ENCODE measurements at places on chromosomes 2 and 18.

DNA sequence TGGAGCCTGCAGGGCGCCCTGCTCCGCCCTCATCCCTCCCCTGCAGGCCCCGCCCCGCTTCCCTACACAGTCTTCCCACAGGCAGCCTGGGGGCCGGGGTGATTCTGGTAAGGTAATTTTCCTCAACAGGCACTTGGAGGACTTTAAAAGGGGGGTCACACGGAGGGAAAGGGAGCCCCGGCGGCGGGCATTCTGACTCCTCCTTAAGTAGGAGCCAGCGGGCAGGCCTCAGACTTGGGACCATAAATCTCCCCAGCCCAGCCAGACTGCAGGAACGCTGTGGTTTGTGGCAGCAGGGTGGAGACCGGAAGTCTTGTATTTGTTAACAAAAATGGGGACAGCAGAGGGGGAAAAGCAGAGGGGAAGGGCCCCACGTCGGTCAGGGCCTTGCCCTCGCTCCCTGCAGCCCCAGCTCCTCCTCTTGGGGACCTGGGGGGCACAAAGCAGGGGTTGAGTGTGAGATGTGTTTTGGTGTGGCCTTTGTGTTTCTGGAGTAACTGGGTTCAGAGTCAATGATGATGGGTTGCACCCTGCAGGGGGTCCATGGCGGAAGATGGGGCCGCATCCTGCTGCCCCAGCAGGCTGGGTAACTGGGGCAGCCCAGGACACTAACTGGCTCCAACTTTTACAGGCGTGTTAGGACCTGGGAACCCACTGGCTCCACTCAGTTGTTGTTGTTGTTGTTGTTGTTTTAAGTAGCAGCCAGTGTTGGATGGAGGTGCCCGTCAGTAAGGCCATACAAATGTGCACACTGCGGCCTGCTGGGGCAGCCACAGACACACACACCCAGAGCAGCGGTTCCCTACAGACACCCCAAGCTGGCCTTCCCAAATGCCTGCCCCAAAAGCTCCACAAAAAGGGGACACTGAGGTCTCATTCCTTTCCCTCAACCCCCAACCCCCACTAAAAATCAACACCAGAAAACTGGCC lies 27.7 kb downstream of the SMAD7 start:
- peak; percentile 92 for DNase-seq

DNA sequence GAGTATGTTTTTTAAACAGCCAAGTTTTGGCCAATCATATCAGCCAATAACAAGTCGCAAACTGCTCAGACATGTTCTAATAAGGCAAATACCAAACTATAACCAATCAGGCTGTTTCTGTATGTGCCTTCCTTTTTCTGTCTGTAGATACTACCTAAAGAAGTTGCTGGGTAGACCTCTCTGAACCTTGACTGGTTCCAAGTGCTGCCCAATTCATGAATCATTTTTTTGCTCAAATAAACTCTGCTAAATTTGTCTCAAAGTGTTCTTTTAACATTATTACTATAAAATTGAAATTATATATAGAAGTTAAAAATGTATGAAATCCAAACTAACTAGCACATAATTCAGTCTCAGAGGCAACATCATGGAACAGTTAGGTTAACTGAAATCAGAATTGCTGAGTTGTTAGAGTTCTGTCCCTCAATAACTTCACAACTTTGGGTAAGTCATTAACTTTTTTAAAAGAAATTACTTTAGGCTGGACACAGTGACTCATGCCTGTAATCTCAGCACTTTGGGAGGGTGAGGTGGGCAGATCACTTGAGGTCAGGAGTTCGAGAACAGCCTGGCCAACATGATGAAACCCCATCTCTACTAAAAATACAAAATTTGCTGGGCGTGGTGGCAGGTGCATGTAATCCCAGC lies 4.9 kb upstream of the TTC21B start:
- DNase-seq = no peak

DNA sequence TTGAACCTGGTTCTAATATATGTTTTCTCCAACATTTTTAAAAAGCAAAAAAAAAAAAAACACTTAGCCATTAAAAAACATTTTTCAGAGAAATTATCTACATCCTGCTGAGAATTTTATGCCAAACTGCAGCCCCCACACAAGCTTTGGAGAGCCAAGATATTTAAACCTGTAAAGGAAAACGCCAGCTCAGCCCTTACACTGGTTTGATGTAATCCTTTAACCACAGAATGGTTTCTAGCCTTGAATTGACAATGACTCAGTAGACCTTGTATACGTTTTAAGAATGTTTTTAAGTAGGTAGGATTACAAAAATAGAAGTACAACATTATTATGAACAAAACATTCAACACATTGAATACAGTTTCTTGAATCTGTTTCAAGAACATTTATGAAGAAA lies 113.6 kb downstream of the BABAM2 start:
- peak; percentile 68 for DNase-seq

- peak; percentile 20 for DNase-seq
Observed at GRCh38 chr2:182917924-182918323, 51.5 kb upstream of the FRZB start.

GRCh38 chr2:132776287-132776686 lies 106.3 kb upstream of the LYPD1 start:
- DNase-seq = peak; percentile 16

Data from fibroblast of skin of back (primary cell).